ENCODE measurements at places on chromosomes 16 and 17.

DNA sequence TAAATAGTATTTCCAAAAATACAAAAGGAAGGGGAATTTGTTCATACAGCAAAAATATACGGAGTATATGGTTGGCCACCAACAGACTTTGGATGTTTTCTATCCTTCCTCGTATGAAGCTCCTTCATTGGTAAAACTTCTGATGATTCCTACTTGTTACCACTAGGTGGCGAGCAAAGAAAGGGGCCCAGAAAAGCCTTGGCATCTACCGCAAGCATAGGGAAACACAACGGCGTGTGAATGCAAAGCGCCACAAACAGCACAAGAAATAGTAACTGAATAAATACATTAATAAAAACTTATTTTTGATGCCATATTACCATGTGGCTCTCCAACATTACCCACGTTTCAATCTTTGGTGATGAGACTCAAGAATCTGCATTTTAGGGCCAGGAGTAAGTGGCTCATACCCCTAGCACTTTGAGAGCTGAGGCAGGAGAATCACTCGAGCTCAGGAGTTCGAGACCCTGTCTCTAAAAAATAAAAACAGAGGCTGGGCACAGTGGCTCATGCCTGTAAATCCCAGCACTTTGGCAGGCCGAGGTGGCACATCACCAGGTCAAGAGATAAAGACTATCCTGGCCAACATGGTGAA, 34.5 kb downstream of the YWHAE start:
- DNase-seq = peak; percentile 70

DNA sequence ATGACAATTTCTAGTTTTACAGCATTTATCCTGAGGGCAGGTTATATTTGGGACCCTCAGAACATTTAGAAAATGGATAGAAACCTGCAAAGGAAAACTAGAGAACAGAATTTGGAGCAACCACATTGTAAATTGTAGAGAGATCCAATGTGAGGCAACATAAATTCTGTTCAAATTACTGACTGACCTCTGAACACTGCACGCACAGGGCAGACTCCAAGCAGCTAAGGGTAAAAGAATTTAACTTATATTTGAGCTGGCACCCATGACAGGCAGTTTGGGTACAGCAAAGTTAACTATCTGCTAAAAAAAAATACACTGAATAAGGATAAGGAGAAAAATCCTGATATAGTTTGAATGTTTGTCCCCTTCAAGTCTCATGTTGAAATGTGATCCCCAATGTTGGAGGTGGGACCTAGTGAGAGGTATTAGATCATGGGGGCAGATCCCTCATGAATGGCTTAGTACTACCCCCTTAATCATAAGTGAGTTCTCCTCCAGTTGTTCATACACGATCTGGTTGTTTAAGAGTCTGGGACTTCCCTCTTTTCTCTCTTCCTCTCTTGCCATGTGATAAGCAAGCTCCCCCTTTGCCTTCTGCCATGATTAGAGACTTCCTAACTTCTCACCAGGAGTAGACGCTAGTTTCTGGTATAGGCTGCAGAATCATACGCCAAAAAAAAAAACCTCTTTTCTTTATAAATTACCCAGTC, 75.7 kb downstream of the FBXL20 start:
- DNase-seq = no peak

GRCh38 chr16:53946746-53947386, 242.9 kb downstream of the FTO start:
- no peak for DNase-seq

DNA sequence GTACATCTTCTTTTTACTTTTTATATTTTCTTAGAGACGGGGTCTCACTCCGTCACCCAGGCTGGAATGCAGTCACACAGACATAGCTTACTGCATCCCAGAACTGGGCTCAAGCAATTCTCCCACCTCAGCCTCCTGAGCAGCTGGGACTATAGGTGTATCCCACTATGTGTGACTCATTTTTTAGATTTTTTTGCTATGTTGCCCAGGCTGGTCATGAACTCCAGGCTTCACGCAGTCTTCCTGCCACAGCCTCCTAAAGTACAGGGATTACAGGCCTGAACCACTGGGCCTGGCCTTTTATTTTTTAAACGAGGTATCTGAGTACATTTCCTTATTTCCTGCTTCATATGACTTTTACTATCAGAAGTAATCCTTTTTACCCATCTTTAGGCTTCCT, 48.0 kb downstream of the GLG1 start:
- no peak for DNase-seq

- no peak for DNase-seq
Measured at GRCh38 chr16:48558371-48558841, 51.6 kb downstream of the N4BP1 start.

DNA sequence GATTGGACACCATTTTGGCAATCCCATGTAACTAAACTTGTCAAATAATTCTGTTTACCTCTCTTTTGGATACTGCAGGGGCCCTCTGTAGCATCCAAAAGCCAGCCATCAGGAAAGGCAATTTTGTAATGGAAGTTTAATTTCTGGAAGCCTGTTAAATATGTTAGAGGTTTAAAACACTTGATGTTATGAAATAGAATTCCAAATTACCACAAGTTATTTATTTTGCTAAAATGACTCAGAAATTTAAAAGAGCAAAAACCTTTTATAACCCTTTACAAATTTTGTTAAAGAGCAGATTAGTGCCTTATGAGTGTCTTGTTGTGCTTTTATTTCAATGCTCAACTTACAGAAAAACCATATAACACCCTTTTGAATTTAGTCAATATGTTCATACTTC, 20.0 kb upstream of the TNFSF12 start:
- no peak for DNase-seq

DNA sequence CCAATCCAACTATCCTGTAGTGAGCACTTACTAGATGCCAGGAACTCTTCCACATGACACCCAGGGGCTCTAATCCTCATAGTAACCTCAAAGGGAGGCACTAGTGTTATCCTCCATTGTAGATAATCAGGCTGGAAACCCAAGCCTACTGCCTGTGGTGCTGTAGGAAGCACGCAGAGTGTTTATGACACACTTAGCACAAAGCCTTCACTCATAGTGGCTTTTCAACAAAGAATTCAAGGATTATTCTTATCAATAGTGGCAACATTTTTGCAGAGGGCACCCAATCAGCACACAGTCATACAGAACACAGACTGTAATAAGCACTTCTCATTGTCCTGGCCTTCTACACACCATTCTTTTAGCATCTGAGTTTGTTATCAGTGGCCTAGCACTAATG, 18.5 kb upstream of the SOX9 start:
- no peak for DNase-seq

DNA sequence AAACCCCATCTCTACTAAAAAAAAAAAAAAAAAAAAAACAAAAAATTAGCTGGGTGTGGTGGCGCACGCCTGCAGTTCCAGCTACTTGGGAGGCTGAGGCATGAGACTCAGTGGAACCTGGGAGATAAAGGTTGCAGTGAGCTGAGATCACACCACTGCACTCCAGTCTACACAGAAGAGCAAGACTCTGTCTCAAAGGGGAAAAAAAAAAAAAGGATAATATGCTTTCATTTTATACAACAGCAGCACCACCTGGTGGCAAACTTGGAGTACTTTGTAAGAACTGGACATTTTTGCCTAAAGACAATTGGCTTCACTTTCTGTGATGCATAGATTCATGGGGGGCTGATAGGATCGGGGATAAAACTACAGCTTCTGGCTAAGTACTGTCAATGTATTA, 8.5 kb downstream of the CHTF8 start:
- peak; percentile 77 for DNase-seq

DNA sequence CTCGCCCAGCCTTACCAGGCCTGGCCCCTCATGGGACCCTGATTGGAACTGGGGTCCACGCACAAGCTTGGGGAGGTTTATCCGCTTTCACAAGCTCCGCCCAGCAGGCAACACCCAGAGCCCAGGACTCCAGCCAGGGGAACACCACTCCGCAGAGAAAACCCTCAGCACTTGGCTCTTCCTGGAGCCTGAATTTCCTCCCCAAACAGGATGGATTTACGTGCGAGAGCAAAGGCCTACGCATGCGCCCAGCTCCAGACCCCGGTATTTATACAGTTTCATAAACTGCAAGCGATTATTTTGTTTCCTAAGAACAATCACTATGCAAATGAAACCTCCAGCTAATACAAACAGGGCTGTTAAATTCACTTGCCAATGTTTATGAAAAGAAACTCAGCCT, 22.8 kb downstream of the ZNF423 start:
- no peak for DNase-seq

GRCh38 chr16:73020409-73020884, 27.5 kb downstream of the ZFHX3 start:
- DNase-seq = no peak

DNA sequence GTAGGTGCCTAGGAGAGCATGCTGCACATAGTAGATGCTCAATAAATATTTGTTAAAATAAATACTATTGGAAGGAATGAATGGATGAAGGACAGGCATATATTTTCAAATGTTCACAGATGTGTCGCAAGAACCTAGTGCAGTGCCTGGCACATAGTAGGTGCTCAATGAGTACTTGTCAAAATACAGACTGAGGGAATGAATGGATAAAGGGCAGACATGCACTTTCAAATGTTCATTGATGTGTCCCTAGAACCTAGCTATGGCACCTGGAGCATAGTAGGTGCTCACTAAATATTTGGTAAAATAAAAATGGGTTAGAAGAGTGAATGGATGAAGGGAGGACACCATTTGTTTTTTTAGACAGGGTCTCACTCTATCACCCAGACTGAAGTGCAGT, 26.1 kb downstream of the XYLT1 start:
- DNase-seq = no peak

DNA sequence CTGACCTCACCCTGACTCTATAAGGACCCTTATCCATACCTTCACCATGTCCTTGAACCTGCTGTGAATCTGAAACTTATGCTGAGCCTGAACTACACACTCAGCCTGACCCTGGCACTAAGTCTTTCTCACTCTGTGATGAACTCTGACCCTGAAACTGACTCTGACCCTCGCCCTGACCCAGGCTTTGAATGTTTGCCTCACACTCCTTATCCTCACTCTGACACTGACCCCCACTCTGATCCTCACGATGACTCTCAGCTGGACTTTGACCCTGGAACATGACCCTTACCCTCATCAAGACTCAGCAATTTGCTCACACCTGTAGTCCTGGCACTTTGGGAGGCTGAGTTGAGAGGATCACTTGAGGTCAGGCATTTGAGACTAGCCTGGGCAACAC, 4.4 kb downstream of the AHSP start:
- DNase-seq = no peak

GRCh38 chr16:70703041-70703834, 17.4 kb upstream of the MTSS2 start:
- no peak for DNase-seq

DNA sequence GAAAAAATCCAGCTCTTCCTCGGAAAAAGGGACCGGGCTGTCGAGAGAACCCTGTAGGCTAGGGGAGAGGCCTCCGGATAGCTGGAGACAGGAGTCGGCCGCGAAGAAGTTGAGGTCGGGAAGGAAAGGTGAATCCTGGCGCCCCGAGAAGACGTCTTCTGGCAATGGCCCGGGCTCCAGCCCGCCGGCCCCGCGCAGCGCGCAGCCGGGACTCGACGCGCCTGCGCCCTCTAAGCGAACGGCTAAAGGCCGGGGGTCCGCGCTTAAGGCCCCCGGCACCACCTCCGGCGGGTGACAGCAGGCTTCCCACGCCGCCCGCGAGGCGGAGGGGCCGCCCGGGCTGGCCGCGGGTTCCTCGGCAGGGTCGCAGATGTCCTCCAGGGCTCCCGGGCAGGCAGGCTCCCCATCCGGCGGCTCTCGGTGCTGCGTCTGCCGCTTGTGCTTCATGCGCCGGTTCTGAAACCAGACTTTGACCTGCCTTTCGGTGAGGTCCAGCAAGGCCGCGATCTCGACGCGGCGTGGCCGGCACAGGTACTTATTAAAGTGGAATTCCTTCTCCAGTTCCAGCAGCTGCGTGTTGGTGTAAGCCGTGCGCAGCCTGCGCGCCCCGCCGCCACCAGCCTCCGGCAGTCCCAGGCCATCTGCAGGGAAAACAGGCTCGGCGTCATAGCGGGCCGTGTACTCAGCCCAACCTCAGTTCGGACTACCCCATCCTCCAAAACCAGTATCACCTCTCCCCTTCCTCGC, 1.6 kb downstream of the HOXB2 start:
- peak; percentile 74 for DNase-seq

DNA sequence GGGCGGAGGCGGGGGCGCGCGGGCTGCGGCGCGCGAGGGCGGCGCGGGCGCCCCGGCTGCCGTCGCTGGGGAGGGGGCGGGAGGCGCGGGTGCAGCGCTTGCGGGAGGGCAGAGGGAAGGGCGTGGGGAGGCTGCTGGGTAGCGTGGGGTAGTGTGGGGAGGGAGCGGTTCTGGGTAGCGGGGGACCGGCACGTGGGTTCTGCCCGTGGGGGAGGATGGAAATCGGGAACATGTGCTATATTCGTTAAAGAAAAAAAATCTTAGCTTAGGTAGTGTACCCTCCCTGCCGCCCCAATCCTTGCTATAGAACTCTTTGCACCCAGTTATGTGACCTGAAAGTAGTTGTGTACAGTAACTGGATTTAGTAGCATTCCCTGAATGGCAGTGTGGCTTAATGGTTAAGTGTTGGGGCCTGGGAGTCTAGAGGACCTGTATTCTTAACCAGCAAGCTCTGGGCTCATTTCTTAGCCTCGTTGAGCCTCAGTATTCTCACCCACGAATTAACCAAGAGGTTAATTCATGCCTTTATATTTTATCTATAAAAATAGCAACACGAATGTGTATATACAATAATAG, 646 bp downstream of the RABEP1 start:
- DNase-seq = peak; percentile 66

DNA sequence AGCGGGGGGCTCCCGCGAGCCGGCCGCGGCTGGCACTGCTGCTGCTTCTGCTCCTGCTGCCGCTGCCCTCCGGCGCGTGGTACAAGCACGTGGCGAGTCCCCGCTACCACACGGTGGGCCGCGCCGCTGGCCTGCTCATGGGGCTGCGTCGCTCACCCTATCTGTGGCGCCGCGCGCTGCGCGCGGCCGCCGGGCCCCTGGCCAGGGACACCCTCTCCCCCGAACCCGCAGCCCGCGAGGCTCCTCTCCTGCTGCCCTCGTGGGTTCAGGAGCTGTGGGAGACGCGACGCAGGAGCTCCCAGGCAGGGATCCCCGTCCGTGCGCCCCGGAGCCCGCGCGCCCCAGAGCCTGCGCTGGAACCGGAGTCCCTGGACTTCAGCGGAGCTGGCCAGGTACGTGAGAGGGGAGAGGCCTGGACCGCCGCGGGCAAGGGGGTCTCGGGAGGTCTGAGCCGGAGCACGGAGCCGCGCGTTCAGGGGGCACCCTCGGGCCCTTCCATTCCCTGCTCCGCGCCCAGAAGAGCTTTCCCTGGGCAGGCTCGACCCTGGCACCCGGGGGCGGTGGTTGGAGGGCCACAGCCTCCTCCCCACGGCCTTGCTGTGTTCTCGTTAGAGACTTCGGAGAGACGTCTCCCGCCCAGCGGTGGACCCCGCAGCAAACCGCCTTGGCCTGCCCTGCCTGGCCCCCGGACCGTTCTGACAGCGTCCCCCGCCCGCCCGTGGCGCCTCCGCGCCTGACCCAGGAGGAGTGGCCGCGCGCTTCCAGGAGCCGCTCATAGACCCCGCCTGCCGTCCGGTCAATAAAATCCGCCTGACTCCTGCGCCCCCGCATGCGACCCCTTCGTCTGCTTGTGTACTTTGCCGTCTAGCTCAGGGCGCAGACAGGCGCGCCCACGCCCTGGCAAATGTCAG, 591 bp downstream of the NPW start:
- no peak for DNase-seq

GRCh38 chr17:35051579-35052240, 11.8 kb downstream of the RFFL start:
- no peak for DNase-seq
